ENCODE measurements at places on chromosomes 13 and 19.

GRCh38 chr13:47798906-47799305, 202.2 kb downstream of the SUCLA2 start:
- no peak overlapping the region for H3K27ac ChIP-seq
- no peaks in the 10 kb centered on the region for H3K27me3 ChIP-seq
- H3K4me3 ChIP-seq = no peak overlapping the region

- H3K4me3 ChIP-seq = peak overlapping the region; percentile 86
- peaks cover 54% of the 10 kb centered on the region for H3K36me3 ChIP-seq
- H3K27ac ChIP-seq = peak overlapping the region; percentile 99
- DNase-seq = no peak
- H3K27me3 ChIP-seq = no peaks in the 10 kb centered on the region
Measured at GRCh38 chr19:49878744-49879070, 1.2 kb downstream of the TBC1D17 start.

DNA sequence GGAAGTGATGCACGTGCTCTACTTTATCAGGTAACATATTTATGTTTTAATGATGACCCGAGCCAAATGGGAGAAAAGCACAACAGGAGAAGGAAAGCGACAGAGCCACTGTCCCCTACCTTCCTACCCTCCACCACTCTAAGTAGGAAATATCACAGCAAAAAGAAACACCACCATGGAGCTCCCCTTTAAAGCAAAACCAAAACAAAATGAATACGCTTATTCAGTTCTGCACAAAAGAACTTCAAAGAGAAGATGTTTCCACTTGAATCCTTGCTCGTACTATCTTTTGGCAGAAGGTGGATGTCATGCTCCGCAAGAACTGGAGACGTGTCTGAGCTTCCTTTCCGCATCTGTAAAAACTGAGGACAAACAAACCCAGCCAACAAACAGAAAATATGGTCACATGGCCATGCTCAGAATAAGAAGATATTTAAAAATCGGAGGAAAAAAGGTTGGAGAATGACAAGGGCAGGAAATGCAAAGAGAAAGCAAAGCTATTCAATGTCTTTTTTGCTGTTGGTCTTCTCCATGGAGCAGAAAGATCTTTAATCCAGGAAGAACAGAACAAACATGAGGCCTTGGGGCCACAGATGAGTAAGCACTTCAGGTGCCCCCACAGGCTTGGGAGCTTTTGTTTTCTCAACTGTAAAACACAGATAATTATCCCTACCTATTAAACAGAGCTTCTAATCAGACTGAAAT, 19.5 kb downstream of the N4BP2L1 start:
- no peaks in the 10 kb centered on the region for H3K4me1 ChIP-seq
- H3K4me3 ChIP-seq = no peak overlapping the region
- no peak for DNase-seq
- no peak overlapping the region for H3K27ac ChIP-seq

GRCh38 chr19:18733196-18733647, 49.7 kb downstream of the CRTC1 start:
- H3K4me1 ChIP-seq = no peaks in the 10 kb centered on the region
- no peak for DNase-seq
- no peak overlapping the region for H3K4me3 ChIP-seq
- no peak overlapping the region for H3K27ac ChIP-seq

GRCh38 chr19:48819366-48819816, 8.6 kb upstream of the BCAT2 start:
- no peak overlapping the region for H3K4me3 ChIP-seq
- H3K4me1 ChIP-seq = no peaks in the 10 kb centered on the region
- no peak overlapping the region for H3K27ac ChIP-seq
- no peaks in the 10 kb centered on the region for H3K27me3 ChIP-seq
- DNase-seq = no peak

DNA sequence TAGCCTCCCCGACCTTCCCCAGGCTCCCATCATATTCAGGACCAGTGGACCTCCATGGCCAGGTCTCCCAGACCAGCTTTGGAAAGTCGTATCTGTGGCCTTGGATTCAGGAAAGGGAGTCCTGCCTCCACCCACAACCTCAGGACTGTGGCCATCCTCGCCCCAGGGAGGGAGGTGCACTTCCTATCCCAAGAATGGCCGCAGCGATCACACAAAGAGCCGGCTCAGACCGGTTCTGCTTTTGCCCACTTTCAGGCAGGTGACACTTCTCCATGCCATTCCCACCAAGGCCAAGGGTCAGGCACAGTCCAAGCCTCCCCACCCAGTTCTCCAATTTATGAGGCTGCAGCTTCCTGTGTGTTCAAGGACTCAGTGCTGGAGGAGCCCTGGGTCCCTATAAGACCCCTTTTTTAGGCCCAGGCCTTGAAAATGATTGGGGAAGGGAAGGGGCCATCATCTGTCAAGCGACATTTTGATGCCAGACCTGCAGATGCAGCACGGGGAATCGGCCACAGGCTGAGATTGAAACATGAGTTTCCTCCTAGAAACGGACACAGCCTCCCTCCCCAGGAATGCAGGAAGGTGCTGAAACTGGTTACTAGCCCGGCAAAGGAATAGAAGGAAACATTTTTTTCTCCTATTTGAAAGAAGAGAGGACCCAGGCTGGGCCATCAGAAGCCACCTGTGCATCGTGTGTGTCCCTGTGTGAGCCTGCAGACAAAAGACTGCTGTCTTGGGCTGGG, 65.6 kb upstream of the USE1 start:
- H3K27me3 ChIP-seq = no peaks in the 10 kb centered on the region
- no peak overlapping the region for H3K4me3 ChIP-seq
- no peak overlapping the region for H3K27ac ChIP-seq
- DNase-seq = no peak

GRCh38 chr13:62846302-62846701, 1430.7 kb upstream of the PCDH20 start:
- H3K4me3 ChIP-seq = no peak overlapping the region
- no peaks in the 10 kb centered on the region for H3K4me1 ChIP-seq
- no peak overlapping the region for H3K27ac ChIP-seq
- DNase-seq = no peak
- no peaks in the 10 kb centered on the region for H3K27me3 ChIP-seq

- no peaks in the 10 kb centered on the region for H3K4me1 ChIP-seq
- H3K36me3 ChIP-seq = no peaks in the 10 kb centered on the region
- H3K4me3 ChIP-seq = no peak overlapping the region
- H3K27me3 ChIP-seq = no peaks in the 10 kb centered on the region
- H3K27ac ChIP-seq = no peak overlapping the region
Measured at GRCh38 chr19:50252887-50253268, 49.5 kb downstream of the MYH14 start.

DNA sequence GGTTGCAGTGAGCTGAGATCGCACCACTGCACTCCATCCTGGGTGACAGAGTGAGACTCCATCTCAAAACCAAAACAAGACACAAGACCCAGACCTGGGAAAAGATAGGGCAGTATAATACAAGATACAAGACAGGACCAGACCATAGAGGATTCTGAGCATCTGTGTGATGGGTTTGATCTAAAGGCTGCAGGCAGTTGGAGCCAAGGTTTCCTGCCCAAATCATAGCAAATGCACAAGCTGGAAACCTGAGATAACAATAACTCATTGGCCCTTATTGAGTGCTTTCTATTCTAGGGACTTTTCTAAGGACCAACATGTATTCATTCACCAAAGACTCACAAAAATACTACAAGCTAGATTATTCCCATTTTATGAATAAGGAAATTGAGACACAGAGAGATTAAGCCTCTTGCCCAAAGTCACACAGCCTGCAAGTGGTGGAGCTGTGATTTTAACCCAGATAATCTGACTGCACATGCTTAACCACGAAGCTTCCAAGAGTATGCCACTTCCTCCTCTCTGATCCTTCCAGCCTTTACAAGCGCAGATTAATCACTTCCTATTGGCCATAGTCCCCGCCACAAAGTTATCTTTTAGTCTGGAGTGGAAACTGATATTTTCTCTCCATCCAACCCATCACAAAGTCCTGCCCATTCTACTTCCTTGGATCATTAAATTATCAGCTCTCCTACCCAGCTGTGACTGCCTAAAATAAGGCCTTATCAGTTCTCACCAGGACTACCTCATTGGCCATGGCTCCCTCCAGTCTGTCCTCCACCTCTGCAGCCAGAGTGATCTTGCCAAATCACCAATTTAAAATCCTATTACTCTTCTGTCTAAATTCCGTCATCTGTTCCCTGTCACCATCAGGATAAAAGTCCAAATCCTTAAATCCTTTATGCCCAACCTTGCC, 147.2 kb downstream of the FLT1 start:
- H3K4me1 ChIP-seq = peaks cover 14% of the 10 kb centered on the region
- H3K36me3 ChIP-seq = no peaks in the 10 kb centered on the region
- no peaks in the 10 kb centered on the region for H3K27me3 ChIP-seq
- DNase-seq = peak; percentile 58

- DNase-seq = no peak
- no peak overlapping the region for H3K27ac ChIP-seq
- no peaks in the 10 kb centered on the region for H3K27me3 ChIP-seq
Measured at GRCh38 chr19:39871886-39872866, 26.0 kb upstream of the FBL start.

DNA sequence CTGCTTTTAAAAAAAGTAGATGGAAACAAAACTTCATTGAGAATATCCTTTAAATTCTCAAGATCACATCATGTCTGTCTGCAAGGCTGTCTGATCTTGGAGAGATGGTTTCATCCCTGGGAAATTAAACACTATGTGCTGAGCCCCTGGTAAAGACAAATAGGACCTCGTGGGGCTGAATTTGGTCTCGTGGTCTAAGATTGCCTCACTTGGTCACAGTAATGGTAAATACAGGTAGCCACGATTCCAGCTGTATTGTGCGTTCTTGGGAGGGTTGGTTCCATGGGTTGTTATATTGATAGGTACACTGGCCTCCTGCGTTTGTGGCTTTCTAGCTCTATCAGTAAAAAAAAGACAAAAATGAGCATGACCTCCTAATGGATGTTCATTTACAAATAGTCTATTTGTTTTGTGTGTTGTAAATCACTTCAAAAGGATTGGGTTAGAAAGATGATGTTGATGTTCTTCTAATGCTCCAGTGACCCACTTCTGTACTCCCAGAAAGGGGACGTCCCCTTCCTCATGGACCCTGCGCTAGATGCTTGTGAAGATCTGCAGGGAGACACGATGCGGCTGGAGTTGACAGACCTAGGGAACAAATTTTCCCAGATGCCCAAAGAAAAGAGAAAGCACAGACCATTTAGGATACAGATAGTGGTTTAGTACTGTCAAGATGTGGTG, 1.8 kb downstream of the CEBPG start:
- peaks cover 28% of the 10 kb centered on the region for H3K36me3 ChIP-seq
- peak overlapping the region; percentile 76 for H3K4me3 ChIP-seq
- no peaks in the 10 kb centered on the region for H3K27me3 ChIP-seq
- DNase-seq = no peak

GRCh38 chr13:96091164-96092117, 1.5 kb downstream of the HS6ST3 start:
- H3K36me3 ChIP-seq = no peaks in the 10 kb centered on the region
- no peaks in the 10 kb centered on the region for H3K27me3 ChIP-seq
- no peaks in the 10 kb centered on the region for H3K4me1 ChIP-seq
- DNase-seq = no peak
- no peak overlapping the region for H3K27ac ChIP-seq

- H3K4me3 ChIP-seq = no peak within 1 kb of the TSS
- no peaks in the 10 kb centered on the region for H3K4me1 ChIP-seq
- no peak for DNase-seq
- H3K27ac ChIP-seq = no peak within 1 kb of the TSS
- no peaks in the 10 kb centered on the region for H3K27me3 ChIP-seq
Measured at GRCh38 chr19:54947381-54947780, at the start of gene NLRP7. Gene NLRP7 (minus strand): TSS chr19:54947530.

DNA sequence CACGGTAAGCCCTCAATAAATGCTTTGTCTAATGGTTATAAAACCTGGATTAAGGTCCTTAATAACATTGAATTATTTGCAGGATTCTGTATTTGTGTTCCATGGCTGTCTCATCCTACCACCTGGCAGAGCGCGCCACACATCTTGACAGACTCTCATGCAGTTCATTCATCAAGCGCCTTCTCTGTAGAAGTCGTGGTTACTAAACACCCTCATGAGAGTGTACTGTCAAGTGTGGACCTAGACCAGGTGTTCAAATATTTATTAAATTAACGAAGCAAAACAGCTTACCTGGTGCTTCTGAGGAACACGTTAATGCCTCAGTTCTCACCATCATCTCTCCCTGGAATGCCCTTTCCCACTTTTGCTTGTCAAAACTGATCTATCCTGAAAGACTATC, 13.1 kb upstream of the FBXL3 start:
- H3K27me3 ChIP-seq = no peaks in the 10 kb centered on the region
- DNase-seq = no peak
- peaks cover 12% of the 10 kb centered on the region for H3K36me3 ChIP-seq

DNA sequence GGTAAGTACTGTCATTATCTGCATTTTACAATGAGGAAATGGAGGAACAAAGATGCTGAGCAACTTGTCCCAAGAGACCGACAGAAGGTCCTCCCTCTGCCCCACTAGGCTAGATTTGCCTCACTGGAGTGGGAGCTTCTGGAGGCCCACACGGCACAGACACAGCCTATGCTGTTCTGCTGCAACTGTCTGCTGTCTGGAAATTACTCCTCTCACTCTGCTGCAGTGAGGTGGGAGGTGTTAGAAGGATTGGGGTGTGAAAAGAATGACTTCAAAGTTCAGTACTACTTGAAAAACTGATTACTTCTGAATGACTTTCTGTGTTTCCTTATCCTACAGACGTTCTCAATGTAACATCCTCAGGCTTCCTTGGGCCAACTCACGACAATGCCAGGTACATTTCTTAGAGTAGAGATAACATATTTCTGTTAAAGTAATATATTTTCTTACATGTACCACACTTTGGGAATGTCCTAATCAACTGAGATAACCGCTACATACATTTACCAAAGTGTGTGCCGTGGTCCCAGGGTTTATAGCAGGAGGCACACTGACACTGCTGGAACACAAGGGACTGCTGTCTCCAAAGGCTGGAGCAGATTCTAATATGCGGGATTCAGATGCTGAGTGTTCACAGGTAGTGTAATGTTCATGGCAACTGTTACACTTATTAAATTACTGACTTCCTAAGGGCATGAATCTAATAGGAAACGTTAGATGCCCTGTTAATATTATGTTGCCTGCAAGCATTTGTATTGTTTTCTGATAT, 53.5 kb upstream of the WASF3 start:
- H3K4me3 ChIP-seq = no peak overlapping the region
- H3K27me3 ChIP-seq = peaks cover 3% of the 10 kb centered on the region
- no peaks in the 10 kb centered on the region for H3K36me3 ChIP-seq

DNA sequence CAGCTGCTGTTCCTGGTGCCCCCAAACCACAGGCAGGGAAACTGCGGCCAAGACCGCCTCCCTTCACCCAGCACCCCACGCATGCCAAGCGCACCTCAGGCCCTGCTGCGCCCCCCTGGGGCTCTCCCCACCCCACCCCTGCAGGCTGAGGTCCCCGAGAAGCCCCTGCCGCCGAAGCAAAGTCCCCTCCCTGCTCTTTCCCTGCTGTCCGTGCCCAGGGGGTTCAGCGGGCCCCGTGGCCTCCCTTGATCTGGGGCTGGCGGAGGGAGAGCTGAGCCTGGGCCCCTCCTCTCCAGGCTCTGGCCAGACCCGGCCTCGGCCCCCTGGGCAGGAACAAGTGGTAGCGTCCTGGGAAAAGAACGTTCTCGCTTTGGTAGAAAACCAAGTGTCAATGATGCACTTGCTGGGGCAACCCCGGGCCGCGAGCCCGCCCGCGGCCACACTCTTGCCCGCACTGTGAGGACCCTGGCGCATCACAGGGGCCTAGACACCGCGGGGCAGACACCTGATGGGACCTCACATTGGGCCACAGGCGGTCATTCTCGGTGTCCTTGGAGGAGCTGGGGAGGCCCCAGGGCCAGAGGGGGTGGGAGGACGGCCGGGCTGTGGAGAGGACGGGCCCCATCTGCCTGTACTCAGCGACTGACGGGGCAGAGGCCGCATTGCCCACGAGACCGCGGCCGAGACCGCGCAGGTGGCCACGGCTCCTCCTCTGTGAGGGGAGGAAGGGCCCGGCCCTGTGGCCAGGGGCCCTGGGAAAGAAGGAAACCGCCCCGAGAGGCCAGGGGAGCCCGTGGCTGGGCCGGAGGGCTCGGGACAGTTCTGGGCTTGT, 29.0 kb downstream of the GPX4 start:
- H3K4me3 ChIP-seq = peak overlapping the region; percentile 62
- peaks cover 25% of the 10 kb centered on the region for H3K4me1 ChIP-seq
- no peak for DNase-seq
- H3K36me3 ChIP-seq = peaks cover under 1% of the 10 kb centered on the region
- H3K27ac ChIP-seq = peak overlapping the region; percentile 80
